Naive thymus-derived CD8-positive, alpha-beta T cell (primary cell): ENCODE measurements at places on chromosomes 7 and 10.

DNA sequence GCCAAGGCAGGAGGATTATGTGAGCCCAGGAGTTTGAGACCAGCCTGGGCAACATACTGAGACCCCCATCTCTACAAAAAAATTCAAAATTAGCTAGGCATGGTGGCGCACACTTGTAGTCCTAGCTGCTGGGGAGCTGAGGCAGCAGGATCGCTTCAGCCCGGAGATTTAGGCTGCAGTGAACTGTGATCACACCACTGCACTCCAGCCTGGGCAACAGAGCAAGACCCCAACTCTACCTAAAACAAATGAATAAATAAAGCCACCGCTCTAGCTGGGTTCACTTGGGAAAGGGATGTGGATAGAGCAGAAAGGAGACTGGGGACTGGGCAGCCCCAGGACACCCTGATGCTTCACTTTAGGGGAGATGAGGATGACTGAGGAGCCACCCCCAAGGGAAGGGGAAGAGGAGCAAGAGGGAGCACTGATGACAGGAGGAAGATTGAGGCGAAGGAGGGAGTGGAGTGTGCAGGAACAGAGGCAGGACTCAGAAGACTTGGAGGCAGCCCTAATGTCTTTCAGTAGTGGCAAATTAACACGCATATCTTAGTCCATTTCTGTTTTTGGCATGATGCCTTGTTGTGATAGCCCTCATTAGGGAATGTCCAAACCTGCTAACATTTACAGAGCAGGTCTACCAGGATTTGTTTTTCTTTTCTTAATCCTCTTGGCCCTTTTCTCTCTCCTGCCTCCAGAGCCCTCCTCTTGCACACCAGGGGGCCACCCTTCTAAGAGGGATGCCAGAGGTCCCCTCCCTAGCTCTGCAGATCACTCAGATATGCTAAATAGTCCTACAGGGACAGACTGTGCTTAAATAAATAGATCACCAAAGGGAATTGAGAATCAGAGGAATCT is 88.3 kb downstream of the C10orf105 start:
- peaks cover under 1% of the 10 kb centered on the region for H3K4me1 ChIP-seq
- H3K36me3 ChIP-seq: no peaks in the 10 kb centered on the region
- H3K27me3 ChIP-seq: peaks cover 6% of the 10 kb centered on the region
- no peak for DNase-seq
- no peak overlapping the region for H3K4me3 ChIP-seq
- H3K27ac ChIP-seq: no peak overlapping the region

- H3K4me1 ChIP-seq: peaks cover 71% of the 10 kb centered on the region
- no peak overlapping the region for H3K4me3 ChIP-seq
- no peaks in the 10 kb centered on the region for H3K27me3 ChIP-seq
- DNase-seq: no peak
- no peaks in the 10 kb centered on the region for H3K36me3 ChIP-seq
These were observed 5.6 kb downstream of the IL2RA start for GRCh38 chr10:6056411-6057135.

GRCh38 chr10:100873146-100873826 is 39.5 kb upstream of the SLF2 start:
- DNase-seq: no peak
- peaks cover 30% of the 10 kb centered on the region for H3K27me3 ChIP-seq
- no peak overlapping the region for H3K27ac ChIP-seq
- H3K36me3 ChIP-seq: no peaks in the 10 kb centered on the region
- H3K4me3 ChIP-seq: no peak overlapping the region

- H3K27ac ChIP-seq: no peak overlapping the region
- no peak overlapping the region for H3K4me3 ChIP-seq
- H3K27me3 ChIP-seq: peaks cover 36% of the 10 kb centered on the region
- no peaks in the 10 kb centered on the region for H3K36me3 ChIP-seq
- no peak for DNase-seq
These were observed 8.4 kb downstream of the INHBA start for GRCh38 chr7:41694495-41694894.

- H3K27ac ChIP-seq: no peak overlapping the region
- no peaks in the 10 kb centered on the region for H3K36me3 ChIP-seq
- no peak for DNase-seq
- peaks cover 6% of the 10 kb centered on the region for H3K4me1 ChIP-seq
- H3K27me3 ChIP-seq: peaks cover 29% of the 10 kb centered on the region
- no peak overlapping the region for H3K4me3 ChIP-seq
These were observed 38.7 kb upstream of the BICC1 start for GRCh38 chr10:58473976-58474375.

GRCh38 chr7:130918129-130919052 is 184.4 kb upstream of the KLF14 start:
- peaks cover 86% of the 10 kb centered on the region for H3K4me1 ChIP-seq
- H3K27me3 ChIP-seq: no peaks in the 10 kb centered on the region
- peaks cover 32% of the 10 kb centered on the region for H3K36me3 ChIP-seq
- peak overlapping the region; percentile 78 for H3K27ac ChIP-seq
- no peak overlapping the region for H3K4me3 ChIP-seq
- DNase-seq: no peak

- peaks cover 56% of the 10 kb centered on the region for H3K36me3 ChIP-seq
- H3K27me3 ChIP-seq: peaks cover 14% of the 10 kb centered on the region
- no peak overlapping the region for H3K27ac ChIP-seq
These were observed 26.7 kb downstream of the SHH start for GRCh38 chr7:155785536-155785935.

- H3K27me3 ChIP-seq: no peaks in the 10 kb centered on the region
- peak; percentile 68 for DNase-seq
- H3K4me3 ChIP-seq: peak within 1 kb of the TSS; percentile 96
- peak within 1 kb of the TSS; percentile 97 for H3K27ac ChIP-seq
- peaks cover 34% of the 10 kb centered on the region for H3K36me3 ChIP-seq
These were observed at the start of gene ZNF22 for GRCh38 chr10:45000752-45001380. Gene ZNF22, plus strand, starts transcription at chr10:45000923. Its CDS starts 2,446 bp downstream, at chr10:45003369.

GRCh38 chr7:105806592-105807447 is 69.6 kb downstream of the ATXN7L1 start:
- DNase-seq: peak; percentile 8
- H3K4me3 ChIP-seq: peak overlapping the region; percentile 55
- H3K4me1 ChIP-seq: peaks cover 46% of the 10 kb centered on the region
- H3K36me3 ChIP-seq: no peaks in the 10 kb centered on the region

GRCh38 chr7:154587792-154588191 is 415.1 kb downstream of the PAXIP1 start:
- H3K4me3 ChIP-seq: no peak overlapping the region
- no peaks in the 10 kb centered on the region for H3K36me3 ChIP-seq
- no peak for DNase-seq
- H3K27me3 ChIP-seq: no peaks in the 10 kb centered on the region

GRCh38 chr10:385571-386300 is 250.5 kb downstream of the ZMYND11 start:
- H3K36me3 ChIP-seq: peaks cover 40% of the 10 kb centered on the region
- peaks cover 10% of the 10 kb centered on the region for H3K4me1 ChIP-seq
- peaks cover 1% of the 10 kb centered on the region for H3K27me3 ChIP-seq
- no peak for DNase-seq

DNA sequence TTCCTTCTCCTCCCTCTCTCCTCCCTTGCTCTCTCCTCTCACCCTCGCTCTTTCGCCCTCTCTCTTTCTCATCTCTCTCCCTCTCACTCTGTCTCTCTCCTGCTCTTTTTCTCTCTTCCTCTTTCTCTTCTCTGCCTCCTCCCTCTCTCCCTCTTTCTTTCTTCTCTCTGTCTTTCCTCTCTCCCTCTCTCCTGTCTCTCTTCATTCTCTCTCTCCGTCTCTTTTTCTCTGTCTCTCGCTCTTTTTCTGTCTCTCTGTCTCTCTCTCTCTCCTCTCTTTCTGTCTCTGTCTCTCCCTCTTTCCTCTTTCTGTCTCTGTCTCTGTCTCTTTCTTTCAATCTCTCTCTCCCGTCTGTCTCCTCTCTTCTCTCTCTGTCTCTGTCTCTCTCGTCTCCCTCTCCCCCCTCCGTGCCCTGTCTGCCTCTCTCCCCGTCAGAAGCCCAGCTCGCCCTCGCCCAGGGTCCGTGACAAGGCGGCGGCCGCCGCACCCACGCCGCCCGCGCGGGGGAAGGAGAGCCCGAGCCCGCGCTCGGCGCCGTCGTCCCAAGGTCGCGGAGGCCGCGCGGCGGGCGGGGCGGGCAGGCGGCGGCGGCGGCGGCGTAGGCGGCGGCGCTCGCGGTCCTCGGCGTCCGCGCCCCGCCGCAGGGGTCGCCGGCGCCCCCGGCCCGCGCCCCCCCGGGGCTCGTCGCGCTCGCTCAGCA is 21.3 kb upstream of the HSPB1 start:
- peaks cover 36% of the 10 kb centered on the region for H3K27me3 ChIP-seq
- DNase-seq: no peak
- peaks cover 14% of the 10 kb centered on the region for H3K4me1 ChIP-seq
- no peaks in the 10 kb centered on the region for H3K36me3 ChIP-seq
- peak overlapping the region; percentile 82 for H3K4me3 ChIP-seq
- H3K27ac ChIP-seq: no peak overlapping the region

GRCh38 chr7:66313886-66314568 is 108.9 kb downstream of the TPST1 start:
- peak; percentile 14 for DNase-seq
- no peaks in the 10 kb centered on the region for H3K36me3 ChIP-seq
- H3K4me1 ChIP-seq: peaks cover 20% of the 10 kb centered on the region
- no peaks in the 10 kb centered on the region for H3K27me3 ChIP-seq
- peak overlapping the region; percentile 43 for H3K27ac ChIP-seq

DNA sequence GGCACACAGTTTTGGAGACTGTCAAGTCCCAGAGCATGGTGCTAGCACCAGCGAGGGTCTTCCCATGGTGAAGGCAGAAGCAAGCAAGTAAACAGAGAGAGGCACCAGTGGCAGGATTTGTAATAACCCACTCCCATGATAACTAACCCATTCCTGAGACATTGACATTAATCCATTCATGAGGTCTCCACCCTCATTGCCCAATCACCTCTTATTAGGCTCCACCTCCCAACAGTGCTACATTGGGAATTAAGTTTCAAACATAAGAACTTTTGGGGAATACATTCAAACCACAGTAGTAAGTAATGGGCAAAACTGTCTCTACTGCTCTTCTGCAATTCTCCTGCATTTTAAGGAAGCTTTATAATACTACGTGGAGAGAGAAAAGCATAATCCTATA is 193.6 kb downstream of the CACNA2D1 start:
- no peaks in the 10 kb centered on the region for H3K4me1 ChIP-seq
- no peak for DNase-seq
- no peaks in the 10 kb centered on the region for H3K36me3 ChIP-seq
- H3K4me3 ChIP-seq: no peak overlapping the region

- no peak overlapping the region for H3K4me3 ChIP-seq
- DNase-seq: no peak
- H3K27me3 ChIP-seq: no peaks in the 10 kb centered on the region
- H3K27ac ChIP-seq: no peak overlapping the region
- no peaks in the 10 kb centered on the region for H3K4me1 ChIP-seq
These were observed 133.7 kb upstream of the SH2B2 start for GRCh38 chr7:102152672-102153598.

GRCh38 chr10:91162495-91163268 is 57.8 kb upstream of the PCGF5 start:
- peak overlapping the region; percentile 98 for H3K27ac ChIP-seq
- H3K36me3 ChIP-seq: peaks cover 5% of the 10 kb centered on the region
- no peaks in the 10 kb centered on the region for H3K27me3 ChIP-seq
- peak; percentile 83 for DNase-seq

DNA sequence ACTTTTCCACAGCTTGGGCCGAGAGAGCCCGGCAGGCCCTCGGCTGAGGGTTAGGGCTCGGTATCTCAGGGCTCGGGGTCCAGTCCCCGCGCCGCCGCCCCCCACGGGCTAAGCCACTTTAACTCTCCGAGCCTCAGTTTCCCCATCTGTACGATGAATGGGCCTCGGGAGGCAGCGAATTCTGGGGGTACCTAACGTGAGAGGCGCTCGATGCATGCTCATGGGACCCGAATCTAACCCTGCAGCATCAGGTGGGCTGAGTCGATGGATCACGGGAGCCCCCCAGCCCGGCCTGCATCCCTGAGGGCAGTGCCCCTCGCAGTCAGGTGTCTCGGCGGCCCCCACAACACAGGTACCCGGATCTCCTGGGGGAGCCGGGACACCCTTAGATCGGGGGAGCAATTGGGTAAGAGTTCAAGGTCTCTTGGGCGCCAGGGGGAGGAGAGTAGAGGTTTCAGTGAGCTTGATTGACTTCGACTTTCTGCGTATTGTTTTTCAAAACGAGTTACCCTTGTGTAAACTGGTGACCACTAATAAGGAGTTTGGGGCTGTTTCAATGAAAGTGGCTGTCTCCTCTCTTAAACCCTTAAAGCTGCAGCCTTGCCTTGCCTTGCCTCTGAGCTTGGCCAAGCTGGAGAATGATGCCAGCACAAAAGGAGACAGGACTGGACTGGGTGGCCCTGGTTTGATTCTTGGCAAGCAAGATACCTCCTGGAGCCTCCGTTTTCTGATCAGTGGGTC is 631 bp downstream of the POR start:
- H3K27me3 ChIP-seq: no peaks in the 10 kb centered on the region
- peak; percentile 5 for DNase-seq
- peaks cover 5% of the 10 kb centered on the region for H3K36me3 ChIP-seq
- peaks cover 16% of the 10 kb centered on the region for H3K4me1 ChIP-seq
- H3K4me3 ChIP-seq: peak overlapping the region; percentile 90

DNA sequence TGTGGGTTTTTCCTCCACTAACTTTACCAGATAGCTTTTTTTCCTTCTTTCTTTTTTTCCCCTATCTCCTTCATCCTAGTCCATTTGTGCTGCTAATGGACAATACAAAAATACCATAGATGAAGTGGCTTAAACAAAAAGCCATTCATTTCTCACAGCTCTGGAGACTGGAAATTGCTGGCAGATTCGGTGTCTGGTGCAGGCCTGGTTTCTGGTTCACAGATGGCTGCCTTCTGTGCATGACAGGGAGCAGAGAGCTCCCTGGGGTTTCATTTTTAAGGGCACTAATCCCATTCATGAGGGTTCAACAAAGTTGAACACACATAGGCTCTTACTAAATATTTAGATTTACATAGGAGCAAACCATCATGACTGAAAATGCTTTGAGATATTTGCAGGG is 467.4 kb downstream of the TYW1 start:
- no peak for DNase-seq
- peaks cover 9% of the 10 kb centered on the region for H3K27me3 ChIP-seq
- H3K36me3 ChIP-seq: no peaks in the 10 kb centered on the region
- no peaks in the 10 kb centered on the region for H3K4me1 ChIP-seq
- no peak overlapping the region for H3K4me3 ChIP-seq

DNA sequence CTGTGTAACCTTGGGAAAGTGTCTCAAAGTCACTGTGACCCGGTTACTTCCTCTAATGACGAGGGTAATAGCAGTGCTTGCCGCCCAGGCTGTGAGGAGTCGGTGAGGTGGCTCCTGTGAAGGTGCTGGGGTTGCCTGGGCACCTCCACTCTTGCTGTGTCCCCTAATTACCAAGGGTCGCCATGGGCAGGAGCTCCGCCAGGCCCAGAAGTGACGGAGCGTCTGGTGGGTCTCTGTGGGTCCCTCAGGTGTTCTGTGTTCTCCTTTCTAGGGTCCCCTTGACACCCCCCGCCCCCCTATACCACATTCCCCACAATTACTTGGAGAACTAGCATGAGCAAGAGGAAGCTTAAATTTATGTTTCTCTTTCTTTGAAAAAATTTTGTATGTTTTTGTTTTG is 161.5 kb downstream of the WDR37 start:
- no peak overlapping the region for H3K4me3 ChIP-seq
- no peaks in the 10 kb centered on the region for H3K4me1 ChIP-seq
- no peaks in the 10 kb centered on the region for H3K36me3 ChIP-seq
- no peak overlapping the region for H3K27ac ChIP-seq
- no peak for DNase-seq
